HCEC 1CT (cell line): ENCODE measurements at places on chromosomes 3 and 15.

GRCh38 chr3:64187065-64187959 lies 38.0 kb downstream of the PRICKLE2 start:
- peak; percentile 95 for DNase-seq

DNA sequence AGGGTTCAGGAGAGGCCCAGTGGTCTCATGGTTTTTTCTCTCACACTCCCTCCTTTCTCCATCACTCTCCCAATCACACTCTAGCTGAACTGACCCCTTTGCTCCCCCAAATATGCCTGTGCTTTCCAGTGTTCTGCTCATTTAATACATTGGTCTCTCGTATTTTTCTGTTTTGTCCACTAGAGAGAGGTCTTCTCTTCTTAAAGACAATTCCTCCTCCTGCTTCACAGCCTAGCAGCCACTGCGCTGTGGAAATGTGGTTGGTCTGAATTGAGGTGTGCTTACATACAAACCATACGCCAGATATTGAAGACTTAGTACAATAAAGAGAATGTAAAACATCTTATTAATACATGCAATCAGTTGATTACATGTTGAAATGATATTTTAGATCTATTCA lies 60.6 kb upstream of the XCR1 start:
- peak; percentile 71 for DNase-seq

DNA sequence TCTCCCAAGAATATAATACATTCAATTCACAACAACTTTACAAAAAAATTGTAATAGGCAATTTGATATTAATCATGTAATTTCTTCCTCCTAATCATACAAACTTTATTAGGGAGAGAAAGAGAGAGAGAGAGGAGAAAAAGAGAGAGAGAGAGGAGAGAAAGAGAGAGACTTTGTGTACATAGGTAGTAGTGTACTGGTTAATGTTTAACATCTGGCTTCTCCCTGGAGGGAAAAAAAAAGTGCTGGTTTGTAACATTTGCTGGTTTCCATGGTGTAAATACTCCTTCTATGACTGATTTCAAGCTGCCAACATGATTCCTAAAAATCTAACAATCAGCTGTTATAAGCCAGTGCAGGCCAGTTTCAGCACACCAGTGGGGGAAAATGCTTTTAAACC lies 98.0 kb upstream of the ARHGEF26 start:
- DNase-seq = no peak

DNA sequence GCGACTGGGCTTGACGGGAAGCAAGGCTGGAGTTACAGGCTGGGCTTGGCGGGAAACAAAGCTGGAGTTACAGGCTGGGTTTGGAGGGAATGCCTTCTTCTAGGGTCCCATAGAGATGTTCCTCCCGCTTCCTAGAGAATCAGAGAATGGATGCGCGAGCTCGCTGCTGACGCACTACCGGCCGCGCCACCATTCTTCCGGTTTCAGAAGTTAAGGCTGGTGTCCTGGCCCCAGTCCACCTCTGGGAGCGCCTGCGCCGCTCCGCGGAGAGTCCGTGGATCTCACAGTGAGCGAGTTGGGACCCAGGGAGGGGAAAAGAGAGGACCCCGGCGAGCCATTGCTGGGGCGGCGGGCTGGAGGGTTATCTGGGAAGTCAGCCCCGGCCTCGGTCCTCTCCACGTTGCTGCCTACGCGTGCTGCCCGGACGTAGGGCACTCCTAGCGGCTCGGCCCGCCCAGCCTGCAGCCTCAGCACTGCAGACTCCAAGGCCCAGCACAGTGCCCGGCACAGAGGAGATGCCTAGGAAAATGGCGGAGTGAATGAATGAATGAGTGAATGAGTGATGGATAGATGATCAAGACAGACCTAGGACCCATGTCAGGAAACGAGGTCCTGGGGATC lies at the start of gene ZNF502:
ZNF502 (plus strand) TSS at position 206 of the 621 bp plus-strand sequence. CDS start 7,602 bp downstream, outside the sequence.
- peak; percentile 67 for DNase-seq

DNA sequence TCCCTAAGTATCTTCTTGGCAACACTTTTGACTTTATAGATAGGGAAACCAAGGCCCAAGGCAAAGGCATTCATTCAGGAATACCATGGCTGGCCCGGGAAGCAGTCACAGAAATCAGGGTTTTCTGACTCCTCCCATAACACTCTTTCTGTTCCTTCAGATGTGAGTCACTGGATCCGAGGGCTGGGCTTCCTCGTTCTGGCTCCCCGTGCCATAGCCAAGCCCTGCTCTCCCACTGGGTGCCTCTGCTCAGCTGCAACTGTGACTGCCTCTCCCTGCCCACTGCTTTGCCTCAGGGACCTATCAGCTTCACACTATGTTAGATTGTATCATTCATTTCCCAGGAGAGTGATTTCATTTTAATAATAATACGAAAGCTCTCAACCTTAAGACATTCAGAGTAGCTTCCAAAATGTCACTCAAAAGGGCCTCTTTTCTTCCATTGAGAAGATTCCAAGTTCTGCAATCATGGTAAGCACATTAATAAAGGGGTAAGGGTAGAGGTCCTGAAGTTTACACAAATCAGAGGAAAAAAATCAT lies 50.2 kb downstream of the GABRB3 start:
- no peak for DNase-seq

- DNase-seq = no peak
These were observed 85.8 kb downstream of the GAP43 start for GRCh38 chr3:115709093-115709492.

- DNase-seq = no peak
These were observed 170.2 kb downstream of the PDE8A start for GRCh38 chr15:85151861-85152260.

- DNase-seq = no peak
These were observed 108.6 kb upstream of the SMAD3 start for GRCh38 chr15:66956672-66957430.

GRCh38 chr3:46030626-46031025 lies 3.3 kb upstream of the XCR1 start:
- no peak for DNase-seq

- peak; percentile 97 for DNase-seq
These were observed 157.3 kb downstream of the WNT5A start for GRCh38 chr3:55329849-55330248.

- no peak for DNase-seq
These were observed 204.4 kb upstream of the THBS1 start for GRCh38 chr15:39376371-39376909.

DNA sequence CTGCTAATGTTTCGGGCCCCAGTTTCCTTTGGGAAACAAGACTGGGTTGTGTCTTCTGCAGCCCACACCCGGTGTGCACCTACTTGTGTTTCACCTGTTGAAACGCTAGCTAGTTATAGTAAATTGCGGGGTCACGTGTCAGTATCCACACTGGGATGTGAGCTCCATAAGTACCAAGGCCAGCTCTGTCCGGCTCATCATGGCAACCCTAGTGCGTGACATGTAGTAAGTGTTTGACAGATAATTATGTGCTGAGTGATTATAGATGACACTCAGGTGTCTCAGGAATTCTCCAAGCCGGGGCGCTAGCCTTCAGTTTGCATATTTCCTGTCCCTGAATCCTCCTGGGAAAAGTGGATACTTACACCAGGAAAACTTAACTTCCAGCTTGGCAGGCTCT lies 12.8 kb downstream of the APOD start:
- no peak for DNase-seq

- DNase-seq = no peak
These were observed 110.4 kb upstream of the PLAAT1 start for GRCh38 chr3:193130576-193130975.

- no peak for DNase-seq
These were observed 140.7 kb downstream of the MINAR1 start for GRCh38 chr15:79572691-79573404.

DNA sequence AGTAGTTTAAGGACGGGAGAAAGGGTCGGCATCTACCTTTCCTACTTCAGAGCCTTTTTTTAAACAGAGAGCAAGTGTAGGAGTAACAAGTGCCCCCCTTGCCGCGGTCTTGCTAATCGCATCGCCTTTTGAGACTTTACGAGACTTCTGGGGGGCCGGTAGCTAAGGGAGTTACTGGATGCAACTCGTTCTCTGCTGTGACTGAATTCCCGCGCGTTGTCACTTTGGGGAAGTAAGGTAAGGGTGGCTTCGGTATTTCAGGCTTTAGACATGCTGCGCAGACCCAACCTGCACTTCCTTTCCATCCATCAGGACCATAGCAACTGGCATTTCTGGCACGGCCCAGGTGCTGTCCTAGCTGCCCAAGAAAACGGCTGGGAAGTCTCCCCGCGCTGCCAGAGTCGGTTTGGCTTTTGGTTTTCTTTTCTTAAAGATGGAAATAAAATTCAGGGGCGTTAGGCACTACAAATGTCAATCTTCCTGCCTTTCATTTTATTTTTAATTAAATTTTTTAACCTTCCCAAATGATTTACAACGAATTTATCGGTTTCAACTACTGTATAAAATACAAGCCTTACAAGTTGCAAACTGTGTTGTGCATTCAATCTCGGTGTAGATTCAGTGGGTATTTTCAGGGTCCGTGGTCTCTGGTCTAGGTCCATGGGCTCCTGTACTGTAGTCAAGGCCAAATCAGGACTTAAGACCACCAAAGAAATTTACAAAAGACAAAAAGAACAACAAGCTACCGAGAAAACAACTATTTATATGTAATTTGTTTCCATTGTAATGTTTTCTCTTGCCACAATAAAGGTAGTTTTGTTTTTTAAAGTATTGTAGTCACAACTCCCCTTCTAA lies 3.5 kb downstream of the MECOM start:
- DNase-seq = no peak

DNA sequence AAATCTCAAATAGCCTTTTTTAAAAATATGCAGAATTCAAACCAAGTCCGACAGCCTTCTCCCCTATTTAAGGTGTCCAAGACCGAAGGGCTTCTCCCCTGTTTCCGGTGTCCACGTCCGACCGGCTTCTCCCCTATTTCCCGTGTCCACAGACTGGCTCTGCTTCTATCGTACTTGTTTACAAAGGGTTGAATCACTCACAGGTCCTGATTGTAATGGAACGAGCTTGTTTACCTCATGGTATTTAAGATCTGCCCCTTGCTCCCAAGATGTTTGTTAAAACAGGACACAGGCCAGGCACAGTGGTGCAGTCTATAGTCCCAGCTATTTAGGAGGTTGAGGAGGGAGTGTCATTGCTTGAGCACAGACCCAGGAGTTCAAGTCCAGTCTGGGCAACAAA lies 90.4 kb upstream of the ROBO2 start:
- DNase-seq = no peak

DNA sequence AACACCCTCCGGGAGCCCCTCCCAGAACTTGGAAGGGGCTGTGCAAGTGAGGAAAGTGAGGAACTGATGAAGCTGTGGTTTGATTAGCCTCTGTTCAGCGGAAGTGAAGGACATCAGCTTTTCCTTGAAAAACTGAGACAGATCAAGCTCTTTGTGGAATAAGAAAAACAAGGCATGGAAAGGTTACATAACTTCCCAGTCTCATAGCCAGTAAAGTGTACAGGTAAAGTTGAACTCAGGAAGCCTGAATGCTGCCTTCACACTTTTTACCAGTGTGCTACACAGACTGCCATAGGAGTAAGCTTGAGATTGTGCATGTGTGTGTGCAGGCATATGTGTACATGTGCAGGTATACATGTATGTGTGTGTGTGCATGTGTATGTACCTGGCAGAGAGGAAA lies 293.2 kb downstream of the FGF12 start:
- DNase-seq = no peak

DNA sequence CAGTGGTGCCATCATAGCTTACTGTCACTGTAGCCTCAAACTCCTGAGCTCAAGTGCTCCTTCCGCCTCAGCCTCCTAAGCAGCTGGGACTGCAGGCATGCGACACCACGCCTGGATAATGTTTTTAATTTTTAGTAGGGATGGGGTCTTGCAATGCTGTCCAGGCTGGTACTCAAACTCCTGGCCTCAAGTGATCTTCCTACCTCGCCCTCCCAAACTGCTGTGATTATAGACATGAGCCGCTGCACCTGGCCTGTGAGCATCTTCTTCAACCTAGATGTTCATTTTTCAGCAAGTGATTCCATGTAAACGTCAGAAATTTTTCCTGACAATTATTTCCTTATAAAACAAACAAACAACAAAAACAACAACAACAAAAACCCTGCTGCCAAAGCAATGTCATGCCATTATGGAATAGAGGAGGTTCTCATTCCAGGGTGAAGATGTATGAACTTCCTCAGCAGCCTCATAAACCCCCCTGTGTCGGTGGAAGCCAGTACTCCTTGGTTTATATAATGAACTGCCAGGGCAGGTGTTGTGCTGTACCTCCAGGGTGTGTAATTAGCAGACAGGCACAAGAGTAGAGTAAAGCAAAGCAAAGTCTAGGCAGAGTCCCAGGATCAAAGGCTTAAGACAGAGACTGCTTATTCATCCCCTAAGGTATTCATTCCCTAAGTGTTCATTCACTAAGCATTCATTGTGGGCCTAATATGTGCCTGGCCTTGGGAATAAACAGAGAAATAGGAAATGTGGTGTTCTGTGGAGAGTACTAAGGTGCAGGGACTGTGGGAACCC lies 44.6 kb downstream of the NR2C2 start:
- DNase-seq = peak; percentile 13

DNA sequence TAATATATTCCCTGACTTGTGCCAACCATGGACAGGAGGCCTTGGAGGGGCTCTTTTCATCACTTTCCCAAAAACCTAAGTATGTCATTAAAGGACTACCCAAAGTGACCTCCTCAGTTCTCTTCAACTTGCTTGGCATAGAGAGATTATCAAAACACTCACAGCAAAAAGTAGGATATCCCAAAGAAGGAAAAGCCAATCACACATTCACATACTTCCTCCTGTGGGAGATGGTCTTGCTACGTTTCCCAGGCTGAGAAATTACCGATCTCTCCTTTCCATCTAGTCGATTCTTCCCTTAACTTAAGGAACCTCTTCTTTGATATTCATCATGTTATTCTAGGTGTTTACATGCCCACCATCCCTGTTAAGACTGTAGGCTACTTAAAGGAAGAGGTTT lies 9.1 kb downstream of the DPPA4 start:
- DNase-seq = no peak

DNA sequence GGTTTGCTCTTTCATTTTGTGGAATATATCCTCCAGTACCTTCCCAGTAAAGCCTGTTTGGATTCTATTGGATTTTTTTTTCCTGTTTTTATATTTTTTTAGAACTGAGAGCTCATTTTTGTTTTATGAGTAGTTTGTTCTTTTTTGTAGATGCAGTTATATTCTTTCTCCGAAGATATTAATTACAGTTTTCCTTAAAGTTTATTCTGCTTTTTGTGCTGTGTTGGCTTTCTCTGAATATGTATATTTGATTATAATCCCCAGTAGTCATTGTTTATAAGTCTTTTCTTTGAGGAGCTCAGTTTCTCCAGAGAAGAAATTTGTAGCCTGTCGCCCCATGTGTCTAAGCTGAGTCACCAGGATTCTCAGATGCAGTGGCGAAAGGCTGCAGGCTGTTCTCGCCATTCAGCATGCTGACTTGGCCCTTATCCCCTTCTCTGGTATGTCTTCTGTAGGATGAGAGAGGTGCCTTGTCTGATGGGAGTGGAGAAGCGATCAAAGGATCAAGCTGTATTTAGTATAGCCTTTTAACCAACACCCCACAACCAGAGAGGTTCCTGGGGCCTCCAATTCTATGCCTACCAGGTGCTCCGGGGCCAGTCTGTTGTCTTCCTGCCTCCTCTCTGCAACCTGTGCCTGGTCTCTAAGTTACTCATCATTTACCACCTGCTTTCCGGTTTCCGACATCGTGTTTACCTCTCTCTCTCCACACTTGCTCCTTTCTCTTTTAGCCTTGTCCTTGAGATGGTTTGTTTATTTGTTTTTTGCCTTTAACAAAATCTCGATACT lies 31.7 kb upstream of the MFSD1 start:
- peak; percentile 84 for DNase-seq

GRCh38 chr15:98803228-98804056 lies 155.1 kb downstream of the IGF1R start:
- DNase-seq = peak; percentile 71
